ENCODE measurements at places on chromosomes 6 and 20.

DNA sequence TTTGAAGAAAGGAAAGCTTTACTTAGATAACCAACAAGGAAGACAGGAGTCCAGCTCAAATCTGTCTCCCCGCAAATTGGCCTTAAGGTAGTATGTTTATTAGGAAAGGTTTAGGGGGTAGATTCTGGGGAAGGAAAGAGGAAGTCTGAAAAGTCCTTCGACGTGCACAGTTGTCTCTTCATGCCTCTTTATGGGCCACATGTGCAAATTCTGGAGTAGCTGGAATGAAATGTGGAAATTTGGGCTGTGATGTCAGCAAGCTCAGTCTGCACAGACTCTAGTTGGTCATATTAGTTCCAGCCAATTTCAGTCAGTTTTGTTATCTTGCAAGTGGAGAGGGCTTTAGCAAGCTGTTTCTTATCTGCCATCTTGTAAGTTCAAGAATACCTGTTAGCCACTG lies 50.1 kb downstream of the NUP153 start:
- DNase-seq: no peak

- no peak for DNase-seq
Measured at GRCh38 chr20:18853946-18854646, 40.5 kb downstream of the SCP2D1 start.

- no peak for DNase-seq
Measured at GRCh38 chr20:36150847-36151539, 3.5 kb upstream of the EPB41L1 start.

DNA sequence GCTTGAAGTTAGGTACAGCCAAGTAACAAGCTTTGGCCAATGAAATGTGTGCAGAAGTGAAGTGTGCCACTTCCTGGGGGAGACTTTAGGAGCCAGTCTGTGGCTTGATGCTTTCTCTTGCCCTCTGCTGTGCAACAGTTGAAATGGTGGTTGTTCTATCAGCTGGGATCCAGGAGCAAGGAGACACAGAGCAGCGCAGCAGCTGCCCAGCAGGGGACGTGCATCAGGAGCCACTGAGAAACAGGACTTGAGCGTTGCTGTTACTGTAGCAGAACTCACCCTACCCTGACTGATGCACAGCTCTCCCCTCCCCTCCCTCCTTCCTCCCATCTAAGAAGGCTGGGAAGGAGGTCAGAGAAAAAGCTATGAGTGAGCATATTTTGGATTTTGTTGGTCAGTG lies 18.9 kb upstream of the CCN5 start:
- no peak for DNase-seq

DNA sequence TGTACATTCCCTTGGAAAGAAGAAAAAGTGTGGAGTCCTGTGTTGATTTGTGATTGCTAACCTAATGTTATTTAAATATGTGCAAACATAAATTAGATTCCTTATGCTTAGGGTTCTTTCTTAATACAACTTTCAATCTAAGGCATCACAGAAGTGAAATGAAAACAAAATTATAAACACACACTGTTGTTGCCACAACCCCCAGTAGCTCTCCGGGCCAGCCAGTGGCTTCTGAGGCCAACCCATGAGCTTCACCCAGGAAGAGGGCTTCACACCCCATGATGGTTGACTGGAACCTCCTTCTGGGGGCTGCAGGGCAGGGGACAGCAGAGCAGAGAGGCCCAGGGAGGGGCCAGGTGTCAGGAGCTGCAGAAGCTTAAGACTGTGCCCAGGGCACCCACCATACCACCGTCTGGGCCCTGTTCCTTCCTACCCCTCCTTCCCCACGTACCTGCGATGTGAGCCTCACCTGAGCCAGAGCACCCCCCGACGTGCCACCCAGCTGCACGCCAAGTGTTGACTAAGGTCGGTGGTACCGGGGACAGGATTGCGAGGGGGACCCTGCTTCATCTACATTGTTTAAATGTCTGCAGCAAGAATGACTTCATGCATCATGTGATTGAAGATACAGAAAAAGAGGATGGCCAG lies 110.5 kb downstream of the FAM120B start:
- no peak for DNase-seq

GRCh38 chr6:20939161-20939775 lies 405.0 kb downstream of the CDKAL1 start:
- no peak for DNase-seq

GRCh38 chr6:168216751-168217191 lies 102.8 kb downstream of the DACT2 start:
- no peak for DNase-seq

GRCh38 chr20:47335251-47336128 lies 21.0 kb downstream of the ZMYND8 start:
- no peak for DNase-seq

GRCh38 chr20:17659801-17660200 lies 22.2 kb downstream of the RRBP1 start:
- no peak for DNase-seq

GRCh38 chr20:44491635-44492395 lies 16.1 kb downstream of the TTPAL start:
- DNase-seq: peak; percentile 46

- no peak for DNase-seq
Measured at GRCh38 chr20:50389438-50389807, 120.8 kb upstream of the PTPN1 start.

- no peak for DNase-seq
Measured at GRCh38 chr20:50127587-50128519, 14.9 kb upstream of the UBE2V1 start.
